GDM1 (cell line): ENCODE measurements at places on chromosomes 6 and 20.

DNA sequence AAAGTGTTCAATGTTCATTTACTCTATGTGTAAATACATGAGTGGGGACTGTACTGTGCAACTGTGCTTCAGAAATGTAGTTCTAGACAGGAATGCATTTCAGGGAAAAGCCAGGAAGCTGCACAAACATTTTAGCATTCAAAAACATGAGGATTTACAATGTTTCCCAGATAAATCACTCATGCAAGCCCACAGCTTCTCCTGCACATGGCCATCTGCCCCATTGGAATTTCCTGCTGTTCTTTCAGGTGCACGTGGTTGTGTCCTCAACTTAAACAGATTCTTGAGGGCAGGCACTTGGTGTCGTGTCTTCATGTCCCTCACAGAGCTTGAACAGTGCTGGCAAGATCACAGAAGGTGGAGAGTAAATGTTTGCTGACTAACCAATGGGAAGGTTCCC, 101.5 kb downstream of the UNC5CL start:
- no peak for DNase-seq

- no peak for DNase-seq
Observed at GRCh38 chr6:81340946-81341345, 411.5 kb downstream of the TENT5A start.

DNA sequence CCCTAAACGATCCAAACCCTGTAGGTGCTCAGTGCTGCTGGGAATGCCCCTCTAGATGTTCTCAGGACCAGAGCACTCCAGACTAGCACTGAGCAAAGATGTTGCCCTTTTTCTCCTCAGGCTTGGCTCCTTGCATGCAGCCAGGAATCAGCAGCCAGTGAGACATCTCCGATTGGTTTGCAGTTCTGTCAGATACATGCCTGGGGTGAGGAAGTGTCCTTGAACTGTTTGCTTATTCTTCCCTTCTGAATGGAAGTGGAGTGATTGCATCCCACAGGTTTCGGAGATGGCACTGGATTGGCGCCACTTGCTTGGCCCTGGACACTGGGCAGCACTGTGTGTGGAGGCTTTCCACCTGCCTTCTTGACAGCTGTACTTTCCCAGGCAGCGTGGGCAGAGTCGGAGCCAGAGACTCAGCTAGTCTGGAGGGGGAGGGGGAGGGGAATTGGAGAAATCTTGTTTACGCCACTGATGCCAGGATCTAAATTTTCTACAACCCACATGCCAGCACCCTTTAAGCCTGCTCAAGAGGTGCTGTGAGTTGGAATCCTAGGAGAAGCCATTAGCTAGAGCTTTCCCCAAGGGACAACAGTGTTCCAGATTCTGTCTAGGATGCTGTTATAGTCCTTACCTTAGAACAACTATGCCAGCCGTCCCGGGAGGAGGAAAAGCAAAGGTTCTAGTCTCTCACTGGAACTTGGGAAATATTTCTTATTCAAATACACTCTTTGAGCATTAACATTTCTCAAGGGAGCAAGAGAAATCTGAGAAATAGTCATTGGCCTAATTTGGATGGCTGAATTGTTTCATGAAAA, 49.2 kb upstream of the SASH1 start:
- no peak for DNase-seq

GRCh38 chr20:41903586-41903985, 285.4 kb upstream of the CHD6 start:
- DNase-seq, result no peak

DNA sequence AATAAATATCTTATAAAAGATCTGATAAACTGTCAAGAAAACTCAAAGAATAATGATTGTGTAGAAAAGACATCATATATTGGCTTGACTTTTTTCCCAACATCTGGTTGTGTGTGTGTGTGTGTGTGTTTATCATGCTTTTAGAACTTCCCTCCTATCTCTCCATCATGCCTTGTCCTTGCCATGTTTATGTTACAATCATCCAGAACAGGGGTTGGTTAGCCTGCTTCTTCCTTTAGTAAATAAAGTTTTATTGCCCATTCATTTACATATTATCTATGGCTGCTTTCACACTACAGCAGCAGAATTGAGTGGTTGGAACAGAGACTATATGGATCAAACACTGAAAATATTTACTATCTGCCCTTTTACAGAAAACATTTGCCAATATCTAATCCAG, 52.8 kb upstream of the RIPOR2 start:
- no peak for DNase-seq

DNA sequence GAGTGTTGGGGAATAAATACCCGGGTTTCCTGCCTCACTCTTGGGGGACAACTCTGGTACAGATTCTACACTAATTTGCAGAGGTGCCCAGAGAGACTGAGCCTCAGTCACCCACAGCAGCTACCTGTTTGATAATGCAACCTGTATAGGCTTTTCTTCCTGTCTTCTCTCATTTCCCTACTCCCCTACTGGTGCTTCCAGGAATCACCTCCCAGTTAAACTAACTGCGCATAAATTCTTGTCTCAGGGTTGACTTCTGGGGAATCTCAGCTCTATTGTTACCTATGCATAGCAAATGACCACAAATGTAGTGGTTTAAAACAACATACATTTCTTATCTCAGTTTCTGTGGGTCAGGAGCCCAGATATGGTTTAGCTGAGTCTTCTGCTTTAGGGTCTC, 11.3 kb downstream of the OCSTAMP start:
- DNase-seq, result no peak

GRCh38 chr6:169293196-169293595, 39.5 kb upstream of the THBS2 start:
- no peak for DNase-seq

DNA sequence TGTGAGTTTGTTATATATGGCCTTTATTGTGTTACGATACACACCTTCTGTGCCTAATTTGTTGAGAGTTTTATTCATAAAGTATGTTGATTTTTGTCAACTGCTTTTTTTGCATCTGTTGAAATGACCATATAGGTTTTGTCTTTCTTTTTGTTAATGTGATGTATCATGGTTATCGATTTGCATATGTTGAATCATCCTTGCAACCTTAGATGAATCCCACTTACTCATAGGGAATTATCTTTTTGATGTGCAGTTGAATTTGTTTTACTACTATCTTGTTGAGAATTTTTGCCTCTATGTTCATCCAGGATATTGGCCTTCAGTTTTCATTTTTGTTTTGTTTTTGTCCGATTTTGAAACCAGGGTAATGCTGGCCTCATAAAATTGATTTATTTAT, 45.7 kb upstream of the TPD52L1 start:
- DNase-seq, result no peak

GRCh38 chr6:22251348-22251747, 45.5 kb downstream of the PRL start:
- no peak for DNase-seq

DNA sequence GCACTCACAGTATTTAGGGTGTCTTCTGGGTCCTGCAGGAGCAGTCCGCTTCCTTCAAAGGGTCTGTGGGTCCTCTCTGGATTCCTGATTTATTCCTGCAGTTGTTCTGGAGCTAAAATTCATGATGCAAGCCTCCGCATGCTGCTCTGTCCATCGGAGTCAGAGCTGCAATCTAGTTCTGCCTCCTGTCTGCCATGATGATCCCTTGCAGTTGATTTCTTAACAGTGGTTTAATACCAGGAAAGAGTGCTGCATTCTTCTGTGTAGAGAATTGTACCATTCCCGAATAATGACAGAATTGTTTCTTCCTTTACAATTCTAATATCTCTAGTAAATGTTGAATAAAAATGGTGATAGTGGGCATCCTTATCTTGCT, 72.0 kb upstream of the B3GAT2 start:
- DNase-seq, result no peak

DNA sequence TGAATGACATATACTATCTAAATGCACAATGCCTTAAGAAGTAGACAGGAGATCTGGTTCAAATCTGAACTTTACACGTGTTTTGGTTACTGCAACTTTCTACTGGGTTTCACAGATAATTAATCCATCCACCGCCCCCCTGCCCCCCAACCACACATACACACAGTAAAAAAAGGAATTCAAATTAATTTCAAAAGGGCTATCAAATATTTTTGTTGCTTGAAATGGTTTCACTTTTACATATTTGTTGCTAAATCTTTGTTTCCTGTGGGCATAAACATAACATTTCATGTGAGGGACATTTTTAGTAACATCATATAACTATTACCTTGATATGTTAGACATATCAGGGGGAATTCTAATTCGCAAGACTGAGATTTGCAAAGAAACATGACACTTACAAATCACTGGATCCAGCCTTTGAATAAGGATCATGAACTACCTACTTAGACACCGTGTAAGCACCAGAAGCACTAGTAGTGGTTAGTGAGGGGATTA, 7.5 kb downstream of the NEDD9 start:
- no peak for DNase-seq

GRCh38 chr6:160519603-160520042, 144.5 kb downstream of the LPA start:
- no peak for DNase-seq

DNA sequence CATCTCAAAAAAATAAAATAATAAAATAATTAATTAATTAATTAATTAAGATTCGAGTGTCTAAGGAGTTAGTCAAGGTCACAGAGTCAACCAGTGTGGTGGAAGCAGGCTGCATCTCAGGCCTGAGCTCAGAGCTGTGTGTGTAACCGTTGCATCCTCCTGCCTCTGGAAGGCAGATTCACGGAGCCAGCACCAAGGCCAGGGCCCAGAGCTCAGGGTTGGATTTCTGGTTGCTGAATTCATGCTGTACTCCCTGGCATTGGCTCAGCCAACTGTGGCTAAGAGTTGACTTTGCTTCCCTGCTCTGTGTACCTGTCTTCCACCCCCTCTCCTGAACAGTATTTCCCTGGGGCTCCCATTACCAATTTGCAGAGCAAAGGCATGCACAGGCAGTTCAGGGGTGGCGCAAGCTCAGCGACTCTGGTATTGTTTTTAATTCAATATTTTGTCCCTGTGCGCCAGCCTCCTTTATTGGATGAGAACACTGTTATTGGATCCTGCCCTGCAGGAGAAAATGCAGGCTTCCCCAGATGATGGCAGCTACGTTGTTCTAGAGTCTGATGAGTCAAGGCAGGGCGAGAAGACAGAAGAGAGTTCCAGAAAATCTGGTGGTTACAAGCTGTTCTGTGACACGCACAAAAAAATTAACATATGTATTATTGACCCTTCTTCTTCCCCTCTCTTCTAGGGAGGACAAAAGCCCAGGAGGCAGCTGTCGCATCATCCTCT, 12.3 kb upstream of the CTNNBL1 start:
- no peak for DNase-seq

DNA sequence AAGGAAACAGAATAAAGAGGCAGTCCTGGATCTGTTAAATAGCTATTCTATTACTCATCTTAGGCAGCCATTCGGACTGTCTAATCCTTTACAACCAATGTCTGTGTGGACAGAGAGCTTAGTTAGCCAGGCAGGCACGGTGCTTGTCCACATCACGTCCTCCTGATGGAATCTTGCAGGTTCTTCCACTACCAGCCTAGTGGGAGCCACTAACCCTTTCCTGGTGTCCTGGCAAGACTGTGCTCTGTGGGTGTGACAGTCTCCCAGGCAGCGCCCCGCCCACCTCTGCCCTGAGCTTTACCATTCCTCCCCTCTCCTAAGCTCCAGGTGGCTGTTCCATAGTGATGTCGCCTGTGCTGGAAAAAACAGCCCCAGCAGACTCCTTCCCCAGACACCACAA, 78.3 kb upstream of the CLDN20 start:
- DNase-seq, result no peak

DNA sequence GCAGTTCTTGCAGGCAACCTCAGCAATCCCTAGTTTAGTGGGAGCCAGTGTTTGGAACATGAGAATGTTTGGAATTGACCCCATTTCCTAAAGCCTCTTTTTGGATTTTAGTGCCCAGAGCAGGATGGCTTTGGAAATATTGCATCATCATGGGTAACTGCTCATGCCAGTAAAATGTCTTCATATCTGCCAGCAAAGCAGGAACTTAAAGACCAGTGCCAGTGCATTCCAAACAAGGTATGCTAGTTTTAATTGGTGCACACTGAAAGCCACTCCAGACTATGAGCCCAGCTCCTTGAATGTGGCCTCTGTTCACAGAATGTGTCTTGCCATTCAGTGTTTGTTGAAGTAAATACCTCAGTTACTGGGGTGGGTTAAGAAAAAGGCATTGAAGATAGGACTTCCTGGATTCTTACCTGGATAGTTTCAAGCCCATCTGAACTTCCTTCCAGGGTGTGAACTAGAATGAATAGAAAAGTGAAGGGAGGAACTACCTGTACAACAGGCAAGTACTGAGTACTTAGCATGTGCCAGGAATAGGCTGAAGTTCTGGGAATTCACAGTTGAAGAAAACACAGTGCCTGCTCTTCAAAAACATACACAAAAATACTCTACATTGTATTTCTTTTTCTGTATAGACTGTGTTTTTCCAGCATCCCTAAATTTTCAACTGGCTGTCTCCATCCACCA, 70.5 kb downstream of the COL19A1 start:
- no peak for DNase-seq

- no peak for DNase-seq
Observed at GRCh38 chr6:97969065-97969464, 686.0 kb upstream of the MMS22L start.

DNA sequence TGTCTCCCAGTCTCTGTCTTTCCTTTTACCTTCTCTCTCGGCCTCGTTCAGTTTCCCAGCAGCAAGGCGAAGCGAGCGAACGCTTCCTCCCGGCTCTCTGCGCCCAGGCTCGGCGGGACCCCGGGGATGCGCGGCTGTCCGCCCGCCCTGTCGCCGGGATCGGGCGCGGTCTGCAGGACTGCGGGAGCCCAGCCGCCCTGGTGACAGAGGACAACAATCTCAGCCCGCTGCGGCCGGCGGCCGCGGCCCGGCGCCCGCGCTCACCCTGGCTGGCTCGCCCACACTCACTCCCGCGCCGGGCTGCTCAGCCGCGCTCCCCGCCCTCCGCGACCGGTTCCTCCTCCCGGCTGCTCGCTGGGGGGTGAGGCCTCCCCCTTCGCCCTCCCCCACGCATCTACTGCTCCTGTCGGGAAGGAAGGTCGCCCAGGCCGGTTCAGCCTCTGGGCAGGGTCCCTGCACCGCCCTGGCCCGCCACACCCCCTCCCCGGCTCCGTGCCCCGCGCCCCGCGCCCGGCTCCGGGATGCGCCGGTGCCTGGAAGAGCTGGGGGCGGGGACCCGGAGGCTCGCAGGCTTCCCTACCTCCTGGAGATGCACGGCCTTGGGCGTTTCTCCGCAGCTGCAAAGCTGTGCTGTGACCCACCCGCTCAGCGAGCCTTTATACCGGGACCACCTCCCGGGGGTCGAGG, 410 bp downstream of the SYNE1 start:
- no peak for DNase-seq

DNA sequence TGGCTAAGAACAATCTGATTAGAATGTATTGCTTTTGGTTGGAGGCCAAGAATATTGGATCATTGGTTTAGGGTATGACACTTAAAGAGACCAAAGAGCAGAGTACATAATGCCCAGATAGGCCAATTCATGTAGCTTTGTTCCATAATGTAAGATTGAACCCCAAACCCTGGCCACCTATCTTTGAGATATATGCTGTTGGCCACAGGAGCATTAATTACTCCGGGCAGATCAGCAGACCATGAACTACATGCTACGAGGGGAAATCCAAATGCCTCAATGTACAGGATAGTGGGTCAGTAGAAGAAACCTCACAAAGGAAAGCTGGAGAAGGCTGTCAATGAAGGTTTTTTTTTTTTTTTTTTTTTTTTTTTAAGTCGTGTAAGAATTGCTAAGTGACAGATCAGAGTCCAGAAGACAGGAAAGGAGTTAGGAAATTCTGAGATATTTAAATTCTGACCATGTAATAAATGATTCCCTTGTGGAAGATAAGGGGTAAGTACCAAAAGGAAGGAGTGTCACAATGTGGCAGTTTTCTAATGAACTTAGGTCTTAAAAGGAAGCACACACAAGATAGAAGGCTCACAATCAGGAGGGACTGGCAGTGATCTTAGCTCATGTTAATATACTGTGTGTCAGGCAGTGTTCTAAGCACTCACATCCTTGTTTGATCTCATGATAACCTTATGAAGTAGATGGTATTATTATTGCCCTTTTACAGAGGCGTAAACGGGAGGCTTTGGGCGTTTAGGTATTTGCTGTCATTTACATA, 61.4 kb downstream of the CARMIL1 start:
- no peak for DNase-seq
